Stimulated activated CD8-positive, alpha-beta memory T cell treated with anti-CD3 and anti-CD28 coated beads, Interleukin-7, amount 100 ng/mL, for 4 hours (primary cell): ENCODE measurements at places on chromosomes 1 and 21.

GRCh38 chr1:15189692-15190370, 36.3 kb downstream of the TMEM51 start:
- no peak for DNase-seq

- no peak for DNase-seq
These were observed 37.4 kb upstream of the SLC35F3 start for GRCh38 chr1:233867028-233867427.

DNA sequence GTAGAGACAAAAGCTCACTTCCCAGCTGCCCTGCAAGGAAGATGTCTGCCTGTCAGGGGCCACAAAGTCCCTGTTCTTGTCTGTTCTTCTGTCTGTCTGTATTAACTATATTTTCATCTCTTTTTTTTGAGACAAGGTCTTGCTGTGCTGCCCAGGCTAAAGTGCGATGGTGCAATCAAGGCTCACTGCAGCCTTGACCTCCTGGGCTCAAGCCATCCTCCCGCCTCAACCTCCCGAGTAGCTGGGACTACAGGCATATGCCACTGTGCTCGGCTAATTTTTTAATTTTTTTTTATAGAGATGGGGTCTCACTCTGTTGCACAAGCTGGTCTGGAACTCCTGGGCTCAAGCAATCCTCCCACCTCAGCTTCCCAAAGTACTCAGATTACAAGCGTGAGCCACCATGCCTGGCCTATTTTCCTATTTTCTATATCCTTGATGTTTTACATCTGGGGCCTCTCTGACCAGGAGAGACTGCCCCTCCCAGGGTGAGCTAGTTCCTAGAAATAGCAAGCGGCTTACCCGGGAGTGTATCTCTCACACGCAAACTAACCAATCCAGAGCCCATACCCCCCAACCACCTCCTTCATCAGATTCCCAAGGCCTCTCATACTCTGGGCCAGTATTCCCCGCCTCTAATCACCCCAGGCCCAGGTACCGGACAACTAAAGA, 5.4 kb upstream of the KLHDC7A start:
- DNase-seq: no peak

- DNase-seq: no peak
These were observed 24.0 kb downstream of the AGPAT3 start for GRCh38 chr21:43889069-43889468.

- no peak for DNase-seq
These were observed 8.8 kb upstream of the KCNC4 start for GRCh38 chr1:110201157-110201825.

DNA sequence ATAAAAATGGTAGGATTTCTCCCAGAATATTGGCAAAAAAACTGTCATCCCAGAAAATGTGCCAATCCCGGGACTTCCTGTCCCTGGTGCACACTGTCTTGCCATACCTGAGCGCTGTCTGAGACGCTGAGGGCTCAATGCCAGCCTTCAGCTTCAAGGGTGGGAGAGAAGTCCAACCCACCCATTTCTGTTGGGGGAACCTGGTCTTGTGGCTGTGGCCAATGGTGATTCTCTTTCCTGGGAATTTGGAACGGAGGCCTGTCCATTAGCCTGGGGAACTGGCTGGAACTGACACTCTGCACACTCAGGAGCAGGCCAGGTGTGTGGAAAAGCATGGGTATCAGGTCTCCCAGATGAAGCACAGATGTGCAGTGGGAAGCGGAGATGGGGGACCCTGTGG, 6.7 kb downstream of the MTHFR start:
- no peak for DNase-seq

DNA sequence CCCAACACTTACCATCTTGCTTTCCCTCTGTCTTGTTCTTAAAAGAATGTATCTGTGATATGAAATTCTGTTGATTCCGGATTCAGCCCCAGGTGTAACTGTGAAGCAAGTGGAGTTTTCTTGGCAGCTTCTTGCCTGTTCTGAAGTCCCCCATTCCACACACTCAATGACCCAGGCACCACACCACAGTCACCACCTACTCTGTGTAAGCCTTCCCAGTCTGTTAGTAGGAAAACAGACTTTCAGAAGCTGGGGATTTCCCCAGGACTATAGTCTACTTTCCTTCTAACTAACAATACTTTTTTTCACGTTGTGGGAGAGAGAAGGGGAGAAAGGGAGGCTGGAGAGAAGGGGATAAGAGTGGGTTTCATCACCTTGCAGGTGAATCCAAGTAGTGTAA, 299.1 kb upstream of the PROX1 start:
- no peak for DNase-seq

DNA sequence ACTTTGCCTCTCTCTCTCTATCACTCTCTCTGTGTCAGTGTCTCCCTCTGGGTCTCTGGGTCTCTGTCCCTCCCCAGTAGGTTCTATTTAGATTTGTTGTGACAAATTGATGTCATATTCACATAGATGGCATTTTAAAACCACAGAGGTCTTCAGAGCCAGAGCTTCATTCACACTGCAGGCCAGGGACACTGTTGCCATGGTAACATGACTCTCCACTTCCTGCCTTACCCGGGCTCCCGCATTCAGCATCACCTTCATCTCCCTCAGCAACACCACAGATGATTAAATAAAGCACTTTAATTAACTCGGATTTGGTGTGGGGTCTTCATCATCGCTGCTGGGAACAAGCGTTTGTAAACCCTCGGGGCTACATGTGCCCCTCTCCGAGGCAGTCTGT, 132.6 kb downstream of the ETS2 start:
- no peak for DNase-seq

GRCh38 chr1:15618077-15618654, 908 bp downstream of the DDI2 start:
- no peak for DNase-seq

GRCh38 chr1:71785450-71785849, 496.9 kb downstream of the NEGR1 start:
- no peak for DNase-seq

DNA sequence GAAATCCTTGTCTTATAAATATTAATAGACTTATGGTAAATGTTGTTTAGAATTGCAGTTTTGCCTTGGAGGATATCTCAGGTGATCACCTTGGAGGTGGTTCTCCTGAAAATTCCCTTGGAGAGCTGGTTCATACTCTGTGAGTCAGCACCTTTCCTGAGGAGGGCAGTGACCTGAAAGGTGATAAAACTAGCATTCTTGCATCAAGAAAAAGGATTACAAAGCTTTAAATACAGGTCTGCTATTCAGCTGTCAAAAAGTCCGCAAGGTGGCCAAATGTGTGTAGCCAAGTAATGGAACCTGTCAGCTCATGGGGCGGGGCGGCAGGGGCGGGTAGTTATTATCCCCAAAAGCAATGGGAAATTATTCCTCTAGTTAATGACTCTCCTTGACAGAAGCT, 52.8 kb upstream of the EDARADD start:
- DNase-seq: no peak

DNA sequence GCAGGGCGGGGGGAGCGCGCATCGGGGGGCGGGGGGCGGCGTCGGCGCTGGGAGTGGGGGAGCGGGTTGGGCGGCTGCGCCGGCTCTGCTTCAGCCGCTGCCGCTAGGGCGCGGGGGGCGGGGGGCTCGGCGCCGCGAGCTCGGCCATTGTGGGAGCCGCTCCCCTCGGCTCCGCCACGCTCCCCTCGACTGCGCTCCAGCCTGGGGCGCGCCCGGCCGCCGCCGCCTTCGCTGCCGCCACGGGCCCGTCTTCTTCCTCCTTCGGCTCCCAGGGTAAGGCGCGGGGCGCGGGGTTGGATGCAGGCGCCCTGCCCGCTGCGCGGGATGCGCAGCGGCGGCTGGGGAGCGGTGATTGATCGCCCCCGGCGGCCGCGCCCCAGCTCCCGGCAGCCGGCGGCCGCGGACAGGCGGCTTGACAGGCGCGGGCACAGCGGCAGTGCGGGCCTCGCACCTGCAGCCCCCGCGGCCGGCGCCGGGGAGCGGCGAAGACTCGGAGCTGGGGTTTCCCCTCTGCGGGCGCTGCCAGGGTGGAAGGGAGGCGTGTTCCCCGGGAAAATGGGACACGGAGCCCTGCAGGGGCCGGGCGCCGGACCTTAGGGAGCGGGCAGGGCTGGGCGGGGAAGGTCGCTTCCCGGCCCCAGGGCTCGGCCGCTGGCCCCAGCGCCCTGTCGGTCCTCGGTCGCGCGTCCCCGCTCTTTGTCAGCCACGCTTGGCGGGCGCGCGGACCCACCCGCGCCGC, 55.3 kb downstream of the NDUFS5 start:
- no peak for DNase-seq

DNA sequence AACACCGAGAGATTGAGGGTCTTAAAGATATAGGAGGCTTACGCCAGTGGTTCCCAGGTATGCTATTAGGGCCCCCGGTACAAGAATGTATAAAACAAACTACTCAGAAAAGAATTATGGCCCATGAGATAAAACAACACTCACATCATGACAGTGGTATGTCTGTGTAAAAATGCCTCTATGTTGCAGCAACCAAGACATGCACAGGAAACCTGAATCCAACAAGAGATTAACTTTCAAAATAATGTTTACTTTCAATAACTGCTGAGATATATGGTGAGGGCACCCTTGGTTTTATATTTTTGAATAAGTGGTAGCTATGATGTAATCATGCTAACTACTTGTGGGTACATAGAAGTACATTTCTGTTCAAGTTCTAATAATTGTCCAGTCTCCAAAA, 74.9 kb downstream of the PUM1 start:
- DNase-seq: no peak

DNA sequence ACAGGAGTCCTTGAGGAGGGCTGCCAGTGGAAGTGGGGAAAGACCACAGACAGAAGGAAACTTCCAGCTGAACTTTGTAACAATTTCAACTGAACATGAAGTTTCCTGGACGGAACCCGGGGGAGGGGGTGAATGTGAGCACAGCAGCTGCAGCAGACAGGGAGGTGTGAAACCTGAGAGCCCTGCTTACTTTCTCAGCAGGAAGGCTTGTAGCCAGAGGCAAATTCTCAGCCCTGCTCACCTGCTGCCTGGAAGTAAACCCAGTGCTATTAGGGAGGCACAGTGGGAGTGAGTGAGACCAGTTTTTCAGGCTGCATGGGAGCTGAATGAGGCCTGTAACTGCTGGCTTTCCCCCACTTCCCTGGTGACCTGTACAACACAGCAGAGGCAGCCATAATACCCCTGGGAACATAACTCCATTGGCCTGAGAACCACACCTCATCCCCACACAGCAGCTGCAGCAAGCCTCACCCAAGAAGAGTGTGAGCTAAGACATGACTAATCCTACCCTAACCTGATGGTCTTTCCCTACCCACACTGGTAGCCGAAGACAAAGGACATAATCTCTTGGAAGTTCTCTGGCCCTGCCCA, 9.6 kb upstream of the SPRR2F start:
- DNase-seq: no peak

DNA sequence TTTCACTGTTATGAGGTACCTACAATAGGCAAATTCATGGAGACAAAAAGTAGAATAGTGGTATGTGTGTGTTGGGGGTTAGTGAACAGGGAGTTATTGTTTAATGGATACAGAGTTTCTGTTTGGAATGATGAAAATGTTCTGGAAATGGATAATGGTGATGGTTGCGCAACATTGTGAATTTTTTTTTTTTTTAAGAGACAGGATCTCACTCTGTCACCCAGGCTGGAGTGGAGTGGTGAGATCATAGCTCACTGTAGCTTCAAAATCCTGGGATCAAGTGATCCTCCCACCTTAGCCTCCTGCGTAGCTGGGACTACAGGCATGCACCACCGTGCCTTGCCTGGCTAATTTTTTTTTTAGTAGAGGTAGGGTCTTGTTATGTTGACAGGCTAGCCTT, 34.5 kb upstream of the TRABD2B start:
- DNase-seq: no peak

- DNase-seq: no peak
These were observed 40.6 kb downstream of the KIF26B start for GRCh38 chr1:245195398-245195797.

DNA sequence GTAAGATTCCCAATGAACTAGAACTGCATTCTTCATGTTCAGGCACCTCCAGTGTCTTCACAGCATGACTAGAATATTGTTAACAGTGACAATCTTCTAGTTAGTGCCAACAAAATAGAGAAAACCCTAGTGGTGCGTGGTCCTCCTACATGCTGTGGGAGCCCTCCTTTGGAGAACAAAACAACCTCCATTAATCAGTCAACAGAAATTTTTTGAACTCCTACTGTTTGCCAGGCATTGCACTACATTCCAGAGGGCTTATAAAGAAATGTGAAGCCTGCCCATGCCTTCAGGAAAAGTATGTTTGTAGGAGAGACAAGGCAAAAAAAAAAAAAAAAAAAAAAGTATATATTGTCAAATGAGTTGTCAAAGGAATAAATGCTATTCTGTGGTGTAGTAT, 252.7 kb downstream of the LRRC40 start:
- DNase-seq: no peak

DNA sequence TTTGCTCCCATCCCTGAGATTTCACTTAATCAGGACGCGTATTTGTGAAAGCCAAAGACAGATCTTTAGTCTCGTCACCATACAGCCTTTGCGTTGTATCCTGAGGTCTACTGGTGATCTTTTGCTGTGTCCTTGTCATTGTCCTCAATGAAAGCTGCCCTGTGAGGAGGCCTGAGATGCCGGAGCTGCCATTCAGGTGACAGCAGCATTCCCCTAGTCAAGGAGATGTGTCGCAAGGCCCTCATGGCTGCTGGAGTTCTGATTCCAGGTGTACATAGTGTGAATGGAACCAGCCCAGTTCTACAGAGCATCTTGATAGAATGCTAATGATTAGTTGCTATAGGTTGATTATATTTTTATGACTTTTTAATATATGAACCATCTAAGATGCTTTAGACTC, 24.1 kb downstream of the TTF2 start:
- no peak for DNase-seq

GRCh38 chr21:33640697-33641351, 717 bp downstream of the CRYZL1 start:
- DNase-seq: no peak

GRCh38 chr1:82555501-82555900, 754.8 kb downstream of the ADGRL2 start:
- DNase-seq: no peak
